ENCODE measurements at places on chromosomes 4 and X.

DNA sequence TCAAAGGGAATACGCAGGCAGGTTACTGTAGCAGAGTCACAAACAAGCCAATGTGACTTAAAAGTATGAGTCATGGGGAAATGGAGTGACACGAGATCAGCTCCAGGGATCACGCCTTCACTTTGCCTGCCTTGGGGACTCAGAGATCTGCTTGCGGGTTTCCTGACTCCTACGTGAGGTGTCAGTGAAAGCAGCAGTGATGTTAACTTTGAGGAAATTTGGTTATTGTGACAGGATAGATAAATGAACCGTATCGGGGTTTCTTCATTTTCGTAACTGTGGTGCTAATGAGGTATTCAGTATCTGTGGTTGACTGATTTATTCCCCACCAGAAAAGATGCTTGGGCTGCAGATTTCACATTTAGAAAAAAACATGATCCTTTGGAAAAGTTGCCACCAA lies 383.3 kb upstream of the ZFP42 start:
- H3K36me3 ChIP-seq, result no peaks in the 10 kb centered on the region
- no peak for DNase-seq
- H3K4me3 ChIP-seq, result no peak overlapping the region
- H3K4me1 ChIP-seq, result no peaks in the 10 kb centered on the region

DNA sequence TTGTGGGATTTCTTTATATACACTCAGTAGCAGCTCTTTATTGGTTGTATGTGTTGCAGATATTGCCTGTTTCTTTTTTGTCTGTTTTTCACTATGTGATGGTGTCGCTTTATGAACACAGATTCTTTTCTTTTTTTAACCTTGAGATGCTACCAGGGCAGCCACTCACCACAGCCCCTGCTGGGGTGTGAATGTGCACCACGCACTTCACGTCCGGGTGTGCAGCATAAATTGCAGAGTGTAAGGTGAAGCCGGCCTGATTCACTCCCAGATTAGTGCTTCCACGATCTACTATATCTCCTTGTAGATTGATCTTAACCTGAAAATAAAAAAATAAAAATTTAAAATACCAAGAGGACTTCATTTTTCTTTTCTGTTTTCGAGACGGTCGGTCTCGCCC lies 71.4 kb downstream of the FAM193A start:
- no peaks in the 10 kb centered on the region for H3K27me3 ChIP-seq
- peaks cover 7% of the 10 kb centered on the region for H3K4me1 ChIP-seq
- no peaks in the 10 kb centered on the region for H3K36me3 ChIP-seq
- no peak overlapping the region for H3K27ac ChIP-seq
- no peak for DNase-seq

GRCh38 chr4:147103403-147103946 lies 157.8 kb upstream of the TTC29 start:
- no peak overlapping the region for H3K4me3 ChIP-seq
- no peaks in the 10 kb centered on the region for H3K36me3 ChIP-seq
- DNase-seq, result no peak
- H3K27me3 ChIP-seq, result no peaks in the 10 kb centered on the region
- no peak overlapping the region for H3K27ac ChIP-seq
- H3K4me1 ChIP-seq, result no peaks in the 10 kb centered on the region

DNA sequence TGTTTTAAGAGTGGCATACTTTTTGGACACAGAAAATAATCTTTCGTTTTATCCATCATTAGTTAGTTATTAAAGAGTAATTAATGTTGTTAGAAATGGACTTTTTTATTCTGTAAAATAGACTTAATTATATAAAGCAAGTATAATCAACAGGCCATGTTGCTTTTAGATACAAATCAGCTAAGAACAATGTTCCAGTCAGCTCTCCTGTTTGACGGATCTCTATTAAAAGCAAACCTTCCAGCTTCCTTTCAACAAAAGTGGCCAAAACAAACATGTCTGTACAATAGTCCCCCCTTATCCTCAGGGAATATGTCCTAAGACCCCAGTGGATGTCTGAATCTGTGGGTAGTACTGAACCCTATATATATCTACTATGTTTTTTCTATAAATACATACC lies 4.9 kb upstream of the SLC10A4 start:
- H3K4me3 ChIP-seq, result no peak overlapping the region
- no peak for DNase-seq
- H3K4me1 ChIP-seq, result no peaks in the 10 kb centered on the region

DNA sequence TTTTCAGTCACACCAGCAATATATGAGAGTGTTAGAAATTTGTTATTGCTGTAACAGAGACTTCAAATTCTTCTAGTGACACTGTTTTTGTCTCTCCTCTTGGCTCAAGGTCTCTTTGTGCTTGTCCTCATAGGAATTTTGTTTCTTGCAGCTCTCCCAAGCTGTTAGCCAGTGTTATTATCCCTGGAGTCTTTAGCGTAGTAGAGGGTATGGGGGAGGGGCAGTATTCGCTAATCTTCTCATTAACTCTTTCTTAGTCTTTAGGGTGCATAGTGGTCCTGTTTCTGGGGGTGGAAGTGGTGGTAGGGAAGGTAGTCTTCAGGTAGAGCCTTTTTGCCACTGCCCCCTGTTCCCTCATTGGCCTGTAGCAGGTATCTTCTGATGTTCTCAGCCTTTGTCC lies 79.4 kb downstream of the JADE3 start:
- peak overlapping the region; percentile 28 for H3K4me3 ChIP-seq
- peaks cover 3% of the 10 kb centered on the region for H3K36me3 ChIP-seq
- peak; percentile 57 for DNase-seq
- no peaks in the 10 kb centered on the region for H3K27me3 ChIP-seq
- H3K4me1 ChIP-seq, result peaks cover 20% of the 10 kb centered on the region

DNA sequence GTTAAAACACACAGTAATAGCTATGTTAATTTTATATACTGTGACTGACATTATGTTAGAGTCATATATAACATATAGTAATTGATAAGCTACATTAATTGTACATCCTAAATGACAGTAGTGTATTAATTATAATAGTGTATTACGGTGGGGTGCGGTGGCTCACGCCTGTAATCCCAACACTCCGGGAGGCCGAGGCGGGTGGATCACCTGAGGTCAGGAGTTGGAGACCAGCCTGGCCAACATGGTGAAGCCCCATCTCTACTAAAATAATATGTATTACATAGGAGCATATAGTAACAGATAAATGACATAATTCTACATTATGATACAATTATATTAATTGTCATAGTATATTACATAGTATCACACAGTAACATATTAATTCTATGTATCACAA lies 12.2 kb downstream of the ASMTL start:
- no peak overlapping the region for H3K4me3 ChIP-seq
- H3K27me3 ChIP-seq, result no peaks in the 10 kb centered on the region
- no peaks in the 10 kb centered on the region for H3K4me1 ChIP-seq
- H3K27ac ChIP-seq, result no peak overlapping the region

All from neural progenitor cell (in vitro differentiated cells).